Liver (tissue), 10 donors: ENCODE measurements at places on chromosomes 5 and 9. TPM values are rescaled to one million over a fixed set of nuclear protein-coding genes. Genes with fewer than 3 reads are reported as not detected.

DNA sequence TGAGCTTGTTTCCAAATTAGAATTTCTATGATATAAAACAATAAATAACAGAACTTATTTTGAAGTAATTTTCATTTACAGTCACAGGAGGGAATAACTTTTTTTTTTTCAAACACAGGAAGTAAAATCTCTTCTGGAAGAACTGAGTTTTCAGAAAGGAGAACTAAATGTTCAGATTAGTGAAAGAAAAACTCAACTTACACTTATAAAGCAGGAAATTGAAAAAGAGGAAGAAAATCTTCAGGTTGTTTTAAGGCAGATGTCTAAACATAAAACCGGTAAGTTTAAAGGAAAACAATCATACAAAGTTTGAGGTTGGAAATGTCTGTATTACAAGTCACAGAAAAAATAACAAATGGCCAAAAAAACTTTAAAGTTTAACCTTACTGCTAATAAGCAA is 41.6 kb downstream of the RAB14 start:
- no peak overlapping the region for H3K4me3 ChIP-seq
- no peaks in the 10 kb centered on the region for H3K27me3 ChIP-seq
- no peak for DNase-seq
- H3K4me1 ChIP-seq, result no peaks in the 10 kb centered on the region
- no peak overlapping the region for H3K27ac ChIP-seq

GRCh38 chr9:10331157-10331556 is 281.6 kb downstream of the PTPRD start:
- H3K36me3 ChIP-seq, result no peaks in the 10 kb centered on the region
- H3K27me3 ChIP-seq, result no peaks in the 10 kb centered on the region
- no peak overlapping the region for H3K27ac ChIP-seq
- no peak for DNase-seq
- no peak overlapping the region for H3K4me3 ChIP-seq

- H3K4me1 ChIP-seq, result no peaks in the 10 kb centered on the region
- DNase-seq, result no peak
- no peaks in the 10 kb centered on the region for H3K36me3 ChIP-seq
- H3K4me3 ChIP-seq, result no peak overlapping the region
- no peak overlapping the region for H3K27ac ChIP-seq
These were observed 153.8 kb downstream of the COL23A1 start for GRCh38 chr5:178436326-178436940.

DNA sequence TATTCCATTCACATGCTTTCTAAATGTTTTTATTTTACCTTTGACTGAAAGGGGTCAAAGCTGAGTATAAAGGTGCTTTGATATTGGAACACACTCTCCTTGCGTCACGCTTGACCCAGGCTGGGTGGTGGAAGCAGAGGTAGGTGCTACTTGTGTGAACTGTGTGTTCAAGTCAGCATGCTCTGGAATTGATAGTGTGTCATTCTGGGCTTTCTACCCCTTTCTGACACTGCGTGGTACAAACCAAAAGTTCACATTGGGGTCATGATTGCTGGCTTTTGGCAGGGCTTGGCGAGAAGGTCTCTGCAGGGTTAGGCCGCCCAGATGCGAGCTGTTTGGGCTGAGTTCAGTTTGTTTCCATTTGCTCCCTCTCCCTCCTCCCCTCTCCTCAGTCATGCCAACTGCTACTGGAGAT is 131.8 kb downstream of the ADAMTSL1 start:
- no peaks in the 10 kb centered on the region for H3K36me3 ChIP-seq
- H3K27me3 ChIP-seq, result no peaks in the 10 kb centered on the region
- no peak overlapping the region for H3K4me3 ChIP-seq
- no peak for DNase-seq

- no peak overlapping the region for H3K27ac ChIP-seq
- H3K4me3 ChIP-seq, result no peak overlapping the region
- no peak for DNase-seq
- no peaks in the 10 kb centered on the region for H3K36me3 ChIP-seq
- no peaks in the 10 kb centered on the region for H3K27me3 ChIP-seq
- H3K4me1 ChIP-seq, result no peaks in the 10 kb centered on the region
These were observed 75.7 kb upstream of the GLIS3 start for GRCh38 chr9:4375424-4376200.

GRCh38 chr9:112120030-112120341 is 55.1 kb downstream of the SUSD1 start:
- H3K27me3 ChIP-seq, result no peaks in the 10 kb centered on the region
- DNase-seq, result no peak
- no peaks in the 10 kb centered on the region for H3K36me3 ChIP-seq
- no peak overlapping the region for H3K4me3 ChIP-seq

GRCh38 chr5:167759057-167759821 is 532.2 kb upstream of the WWC1 start:
- DNase-seq, result no peak
- H3K27me3 ChIP-seq, result no peaks in the 10 kb centered on the region
- H3K36me3 ChIP-seq, result no peaks in the 10 kb centered on the region
- no peak overlapping the region for H3K4me3 ChIP-seq

DNA sequence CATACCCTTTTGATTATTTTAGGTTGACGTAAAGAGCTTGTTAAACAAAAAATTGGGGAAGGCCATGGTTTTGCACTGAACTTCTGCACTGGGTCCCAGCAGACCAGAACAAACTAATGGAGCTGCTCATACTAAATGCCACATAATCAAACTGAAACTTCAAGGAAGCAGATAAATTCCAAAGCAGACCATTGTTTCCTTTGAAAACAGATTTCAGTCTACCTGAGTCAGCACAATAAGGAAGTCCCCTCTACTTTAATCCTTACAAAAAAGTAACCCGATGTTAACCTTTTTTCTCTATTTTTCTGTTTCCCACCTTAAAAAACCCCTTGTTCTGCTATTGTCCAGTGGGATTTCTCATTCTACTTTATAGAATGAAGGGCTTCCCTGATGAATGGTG is 39.2 kb downstream of the WDR36 start:
- H3K27ac ChIP-seq, result no peak overlapping the region
- no peak overlapping the region for H3K4me3 ChIP-seq
- peaks cover 5% of the 10 kb centered on the region for H3K4me1 ChIP-seq
- no peak for DNase-seq

PDE8B gene
- total RNA-seq, result 0.19 TPM

ALDH7A1 gene
- total RNA-seq, result 47.7 TPM

PRDM9 gene
- total RNA-seq, result not detected
